RPMI8226 (cell line): ENCODE measurements at places on chromosomes 6 and 20.

GRCh38 chr6:70847106-70848084 lies 109.5 kb downstream of the B3GAT2 start:
- no peak for DNase-seq

DNA sequence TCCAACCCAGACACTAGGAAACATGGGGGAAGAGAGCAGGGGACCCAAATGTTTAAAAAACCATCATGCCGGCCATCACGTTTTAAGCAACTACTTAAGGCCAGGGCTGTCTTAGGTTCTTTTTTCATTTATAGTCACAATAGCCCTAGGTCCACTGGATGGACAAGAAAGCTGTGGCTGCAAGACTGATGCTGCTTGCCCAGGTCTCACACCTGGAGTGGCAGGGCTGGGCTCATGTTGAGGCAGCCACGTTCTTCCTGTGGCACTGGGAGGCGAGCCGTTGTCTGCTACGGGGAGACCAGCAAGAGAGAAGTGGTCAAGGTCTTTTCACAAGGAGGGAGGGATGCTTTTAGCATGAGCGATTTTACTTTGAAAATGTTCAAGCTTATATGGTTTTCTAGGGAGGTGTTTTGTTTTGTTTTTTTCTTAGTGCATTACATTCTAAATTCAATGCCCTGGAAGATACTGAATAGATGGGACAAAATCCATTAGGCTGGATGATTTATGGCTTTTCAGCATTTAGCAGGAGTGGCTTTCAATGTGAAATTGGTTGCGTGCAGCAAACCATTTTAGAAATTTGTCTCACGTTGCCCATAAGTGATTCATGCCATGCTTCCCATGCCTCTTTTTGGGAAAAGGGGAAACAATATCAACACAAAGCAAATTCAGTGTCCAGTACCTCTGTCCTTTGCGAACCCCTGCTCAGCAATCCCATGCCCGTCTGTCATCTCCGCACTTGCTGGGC lies 106.6 kb upstream of the SNX9 start:
- DNase-seq, result no peak

- DNase-seq, result no peak
These were observed 1111.4 kb upstream of the CITED2 start for GRCh38 chr6:140485740-140486449.

GRCh38 chr20:46595933-46596332 lies 45.5 kb upstream of the OCSTAMP start:
- DNase-seq, result no peak

- no peak for DNase-seq
These were observed 74.8 kb downstream of the LRFN2 start for GRCh38 chr6:40512340-40512739.

DNA sequence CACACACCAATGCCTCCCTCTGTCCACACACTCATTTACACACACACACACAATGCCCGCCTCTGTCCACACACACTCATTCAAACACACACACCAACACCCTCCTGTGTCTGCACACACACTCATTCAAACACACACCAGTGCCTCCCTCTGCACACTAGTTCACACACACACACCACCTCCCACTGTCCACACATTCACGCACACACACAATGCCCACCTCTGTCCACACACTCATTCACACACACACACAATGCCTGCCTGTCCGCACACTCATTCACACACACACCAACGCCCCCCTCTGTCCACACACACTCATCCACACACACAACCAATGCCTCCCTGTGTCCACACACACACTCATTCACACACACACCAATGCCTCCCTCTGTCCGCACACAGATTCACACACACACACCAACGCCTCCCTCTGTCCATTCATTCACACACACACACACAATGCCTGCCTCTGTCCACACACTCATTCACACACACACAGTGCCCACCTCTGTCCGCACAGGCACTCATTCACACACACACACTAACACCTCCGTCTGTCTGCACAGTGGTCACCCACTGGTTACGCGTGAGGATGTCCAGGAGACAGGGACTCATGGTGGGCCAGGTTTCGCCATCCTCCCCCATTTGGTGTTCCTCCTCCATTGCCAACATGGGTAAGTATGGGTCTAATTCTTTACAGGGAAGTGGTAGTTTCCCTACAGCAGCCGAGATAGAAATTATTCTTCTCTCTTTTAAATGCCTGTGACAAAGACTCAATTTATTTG lies 62.4 kb upstream of the THBS2 start:
- no peak for DNase-seq

- DNase-seq, result no peak
These were observed 44.4 kb downstream of the FYN start for GRCh38 chr6:111828809-111829208.

- DNase-seq, result no peak
These were observed 42.1 kb downstream of the ANKRD6 start for GRCh38 chr6:89475101-89475500.

- DNase-seq, result no peak
These were observed 9.3 kb downstream of the SH3BGRL2 start for GRCh38 chr6:79640146-79641111.

DNA sequence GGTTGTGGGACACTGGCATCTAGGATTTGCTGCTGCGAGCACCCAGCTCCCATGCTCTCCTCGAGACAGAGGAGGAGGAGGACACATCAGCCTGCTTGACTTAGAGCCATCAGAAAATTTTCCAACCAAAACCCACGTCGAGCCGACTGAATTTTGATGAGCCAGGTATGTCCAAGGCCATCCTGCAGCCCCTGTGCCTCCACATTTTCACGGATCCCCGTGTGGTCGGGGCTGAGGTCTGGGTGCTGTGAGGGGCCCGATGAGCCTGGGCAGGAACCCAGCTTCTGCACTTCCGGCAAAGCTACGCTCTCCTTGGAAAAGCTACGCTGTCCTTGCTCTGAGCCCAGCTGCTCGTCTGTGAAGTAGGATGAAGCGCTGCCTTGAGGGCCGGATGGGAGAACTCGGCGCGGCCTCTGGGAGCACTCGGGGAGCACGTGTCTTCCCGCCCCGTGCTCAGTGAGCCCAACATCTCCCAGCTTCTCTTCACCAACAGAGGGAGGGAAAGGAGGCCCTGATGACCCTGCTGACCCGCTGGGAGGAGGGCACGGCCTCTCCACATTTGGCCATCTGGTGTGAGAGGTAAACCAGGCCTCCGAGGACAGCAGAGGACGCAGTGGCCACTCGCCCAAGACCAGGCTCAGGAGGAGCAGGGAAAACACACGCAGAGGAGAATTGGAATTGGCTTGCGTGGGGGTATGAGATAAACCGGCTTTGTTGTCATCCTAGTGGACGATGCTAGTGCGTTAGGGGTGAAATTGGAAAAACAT lies 33.9 kb downstream of the PSMG4 start:
- DNase-seq, result no peak

- DNase-seq, result no peak
These were observed 3.7 kb upstream of the ARMH2 start for GRCh38 chr6:24802271-24803059.

DNA sequence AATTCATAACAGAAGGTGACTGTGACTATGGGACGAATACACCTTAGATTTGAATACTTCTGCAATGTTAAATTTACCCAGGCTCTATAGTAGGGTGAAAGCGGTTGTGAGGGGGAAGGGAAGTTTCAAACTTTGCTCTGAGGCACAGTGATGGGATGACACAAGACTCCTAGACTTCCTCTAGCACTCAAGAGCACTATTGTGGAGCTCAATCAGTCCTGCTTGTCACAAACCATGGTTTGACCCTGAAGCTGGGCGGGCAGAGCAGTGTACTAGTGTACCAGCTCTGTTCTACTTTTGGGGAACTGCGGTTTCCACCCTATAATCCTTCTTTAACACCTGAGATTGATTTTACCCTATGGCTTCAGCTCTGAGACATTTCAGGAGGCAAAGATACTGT lies 17.1 kb downstream of the TRIM27 start:
- no peak for DNase-seq

DNA sequence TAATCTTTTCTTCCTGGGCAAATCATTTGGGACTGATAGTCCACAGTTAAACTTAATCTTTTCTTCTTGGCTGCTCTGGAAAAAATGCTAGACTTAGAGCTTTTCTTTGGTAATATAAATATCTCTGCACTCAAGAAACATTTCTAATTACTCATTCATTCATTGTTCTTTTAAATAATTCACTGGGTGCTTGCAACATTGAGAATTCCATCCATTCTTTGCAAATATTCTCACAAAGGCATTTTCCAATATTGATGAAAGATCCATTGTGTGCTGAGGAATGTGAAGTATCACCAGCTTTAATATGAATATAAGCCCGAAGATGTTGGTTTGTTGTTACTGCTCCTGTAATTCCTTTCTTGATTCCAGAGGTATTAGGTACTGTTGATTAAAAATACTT lies 38.4 kb downstream of the AKAP7 start:
- DNase-seq, result no peak

GRCh38 chr6:72620871-72621290 lies 983 bp upstream of the KCNQ5 start:
- peak; percentile 44 for DNase-seq

DNA sequence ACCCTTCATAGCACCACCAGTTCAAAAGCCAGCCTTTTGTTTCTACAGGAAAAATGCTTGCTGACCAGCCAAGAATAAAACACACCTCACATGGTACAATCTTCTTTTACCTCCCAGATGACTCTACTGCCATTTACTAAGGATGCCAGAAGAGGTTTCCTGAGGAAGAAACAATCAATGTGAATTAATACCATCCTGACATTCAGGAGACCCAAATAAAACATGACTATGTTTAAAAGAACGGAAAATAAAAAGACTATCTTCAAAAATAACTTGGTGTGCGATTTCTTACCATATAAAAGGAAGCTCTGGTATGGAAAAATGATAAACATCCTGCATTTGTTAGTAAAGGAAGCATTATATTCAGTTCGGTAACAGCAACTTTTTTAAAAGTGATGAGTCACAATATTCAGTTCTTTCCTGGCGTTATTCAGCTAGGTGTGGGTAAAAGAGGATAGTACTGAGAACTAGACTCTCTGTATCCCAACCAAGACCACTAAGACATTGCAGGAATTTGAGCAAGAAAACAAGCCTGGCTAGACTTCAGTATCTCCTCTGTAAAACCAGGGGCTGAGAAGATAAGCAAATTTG lies 16.3 kb downstream of the COL21A1 start:
- DNase-seq, result no peak

DNA sequence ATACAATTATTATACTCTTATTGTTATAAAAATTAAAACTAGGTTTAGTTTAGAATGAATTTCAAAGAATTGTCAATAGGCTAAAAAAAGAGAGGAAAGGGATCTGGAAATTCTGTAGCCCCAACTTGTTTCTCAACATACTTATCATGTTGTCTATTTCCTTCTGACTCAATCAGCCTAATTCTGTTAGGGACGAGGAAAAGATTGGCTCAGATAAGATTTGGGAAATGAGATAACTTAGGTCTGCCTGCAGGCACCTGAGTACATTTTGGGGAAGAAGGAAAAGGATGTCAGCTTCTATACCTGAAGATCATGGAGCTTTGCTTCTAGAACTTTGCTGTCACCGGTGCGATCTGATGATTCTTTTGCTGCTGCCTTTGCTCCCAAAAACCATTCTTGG lies 238.8 kb downstream of the SYNE1 start:
- no peak for DNase-seq

DNA sequence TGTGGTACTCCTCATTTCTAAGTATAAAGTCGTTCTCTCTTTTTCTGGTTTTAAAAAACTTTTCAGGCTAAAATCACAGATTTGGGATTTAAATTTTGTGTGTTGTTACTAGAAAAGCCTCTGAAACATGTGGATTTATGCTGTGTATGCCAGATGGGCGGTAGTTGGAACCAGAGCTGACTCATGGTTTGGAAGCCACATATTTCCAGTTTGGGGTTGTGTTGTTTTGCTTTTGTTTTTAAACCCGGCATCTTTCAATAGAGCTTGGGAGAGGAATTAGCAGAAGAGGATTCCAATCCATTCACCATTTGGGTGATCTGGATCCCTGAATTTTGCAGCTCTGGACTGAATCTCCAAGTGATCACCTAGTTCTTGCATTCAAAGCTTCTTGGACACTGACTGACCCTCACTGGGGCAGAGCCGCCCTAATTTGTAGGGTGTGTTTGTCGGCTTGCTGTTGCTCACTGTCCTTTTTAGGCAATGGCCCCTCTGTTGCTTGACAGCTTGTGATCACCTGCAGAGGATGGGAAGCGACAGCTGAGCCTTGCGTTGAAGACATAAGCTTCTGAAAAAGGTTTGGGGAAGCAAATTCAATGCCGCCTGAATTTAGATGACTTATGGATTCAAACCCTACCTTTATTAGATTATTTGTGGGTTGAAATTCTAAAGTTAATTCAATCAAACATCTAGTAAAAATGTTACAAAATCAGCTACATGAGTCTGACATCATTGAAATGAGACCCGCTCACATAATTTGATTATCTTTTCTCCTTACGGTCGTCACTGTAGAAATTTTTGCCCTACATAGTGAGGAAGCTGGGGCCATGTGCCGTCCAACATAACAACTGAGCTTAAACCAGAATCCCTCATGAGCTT lies 79.9 kb upstream of the CD83 start:
- DNase-seq, result peak; percentile 59

DNA sequence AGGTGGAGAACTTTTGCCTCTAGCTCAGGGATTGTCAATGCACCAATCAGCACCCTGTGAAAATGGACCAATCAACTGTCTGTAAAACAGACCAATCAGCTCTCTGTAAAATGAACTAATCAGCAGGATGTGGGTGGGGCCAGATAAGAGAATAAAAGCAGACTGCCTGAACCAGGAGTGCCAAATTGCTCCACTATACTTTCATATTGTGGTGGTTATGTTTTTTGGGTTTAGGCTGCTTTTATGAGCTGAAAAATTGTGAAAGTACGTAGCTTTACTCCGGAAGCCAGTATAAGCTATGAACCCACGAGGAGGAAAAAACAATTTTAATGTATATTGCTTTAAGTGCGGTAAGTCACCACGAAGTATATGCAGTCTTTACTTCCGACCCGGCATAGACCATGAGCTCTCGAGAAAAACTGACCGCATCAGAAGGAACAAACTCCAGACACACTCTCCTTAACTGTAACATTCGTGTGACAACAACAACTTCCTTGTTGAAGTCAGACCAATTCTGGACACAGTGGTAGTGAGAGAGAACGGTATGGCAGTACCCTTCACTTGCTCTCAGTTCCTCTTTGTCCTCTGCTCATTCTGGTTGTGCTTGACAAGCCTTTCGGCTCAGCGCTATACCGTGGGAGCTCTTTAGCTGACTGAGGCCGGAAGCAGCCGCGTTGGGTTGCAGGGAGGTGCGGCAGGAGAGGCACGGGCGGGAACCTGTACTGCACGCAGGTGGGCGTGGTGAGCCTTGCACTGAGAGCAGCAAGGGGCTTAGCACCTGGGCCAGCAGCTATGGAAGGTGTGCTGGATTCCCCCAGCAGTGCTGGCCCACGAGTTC lies 81.9 kb upstream of the E2F3 start:
- peak; percentile 97 for DNase-seq
